Tibial artery (tissue), 4 donors: ENCODE measurements at places on chromosomes 5 and 9.

GRCh38 chr5:14584848-14585247 lies 3.3 kb downstream of the OTULINL start:
- H3K36me3 ChIP-seq = no peaks in the 10 kb centered on the region

DNA sequence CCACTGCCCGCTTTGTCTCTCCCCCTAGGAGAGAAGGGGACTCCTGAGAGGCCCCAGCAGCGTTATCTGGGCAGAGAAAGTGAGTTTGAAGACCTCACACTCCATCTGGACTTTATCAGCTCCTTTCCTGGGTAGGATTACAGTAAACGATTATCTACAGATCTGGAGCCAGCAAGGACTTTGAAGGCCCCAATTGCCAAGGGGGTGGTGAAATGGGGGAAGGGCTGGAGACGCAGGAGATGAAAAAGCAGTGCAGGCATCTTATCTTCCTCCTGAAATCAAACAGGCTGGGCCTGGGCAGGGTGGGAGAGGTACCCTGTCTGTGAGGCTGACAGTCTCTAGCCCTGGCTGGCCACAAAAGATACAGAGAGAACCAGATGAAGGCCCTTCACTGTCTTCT lies 105.8 kb upstream of the MSX2 start:
- H3K27me3 ChIP-seq = no peaks in the 10 kb centered on the region
- no peak overlapping the region for H3K4me3 ChIP-seq
- no peaks in the 10 kb centered on the region for H3K36me3 ChIP-seq
- no peak for DNase-seq
- no peaks in the 10 kb centered on the region for H3K4me1 ChIP-seq

- H3K4me1 ChIP-seq = peaks cover 12% of the 10 kb centered on the region
- no peaks in the 10 kb centered on the region for H3K27me3 ChIP-seq
- no peak for DNase-seq
- H3K36me3 ChIP-seq = no peaks in the 10 kb centered on the region
- H3K27ac ChIP-seq = no peak overlapping the region
Observed at GRCh38 chr5:148807851-148808250, 18.6 kb upstream of the ADRB2 start.

GRCh38 chr5:18397891-18398290 lies 763.6 kb downstream of the TAF11L14 start:
- no peak for DNase-seq
- H3K27ac ChIP-seq = no peak overlapping the region
- H3K4me3 ChIP-seq = no peak overlapping the region

- H3K36me3 ChIP-seq = peaks cover 4% of the 10 kb centered on the region
- no peak for DNase-seq
- H3K4me1 ChIP-seq = no peaks in the 10 kb centered on the region
- no peaks in the 10 kb centered on the region for H3K27me3 ChIP-seq
Observed at GRCh38 chr5:88236866-88237642, 31.6 kb downstream of the TMEM161B start.

GRCh38 chr5:103291606-103292005 lies 33.0 kb downstream of the MACIR start:
- H3K36me3 ChIP-seq = no peaks in the 10 kb centered on the region
- H3K27ac ChIP-seq = no peak overlapping the region
- no peak for DNase-seq
- no peaks in the 10 kb centered on the region for H3K27me3 ChIP-seq

DNA sequence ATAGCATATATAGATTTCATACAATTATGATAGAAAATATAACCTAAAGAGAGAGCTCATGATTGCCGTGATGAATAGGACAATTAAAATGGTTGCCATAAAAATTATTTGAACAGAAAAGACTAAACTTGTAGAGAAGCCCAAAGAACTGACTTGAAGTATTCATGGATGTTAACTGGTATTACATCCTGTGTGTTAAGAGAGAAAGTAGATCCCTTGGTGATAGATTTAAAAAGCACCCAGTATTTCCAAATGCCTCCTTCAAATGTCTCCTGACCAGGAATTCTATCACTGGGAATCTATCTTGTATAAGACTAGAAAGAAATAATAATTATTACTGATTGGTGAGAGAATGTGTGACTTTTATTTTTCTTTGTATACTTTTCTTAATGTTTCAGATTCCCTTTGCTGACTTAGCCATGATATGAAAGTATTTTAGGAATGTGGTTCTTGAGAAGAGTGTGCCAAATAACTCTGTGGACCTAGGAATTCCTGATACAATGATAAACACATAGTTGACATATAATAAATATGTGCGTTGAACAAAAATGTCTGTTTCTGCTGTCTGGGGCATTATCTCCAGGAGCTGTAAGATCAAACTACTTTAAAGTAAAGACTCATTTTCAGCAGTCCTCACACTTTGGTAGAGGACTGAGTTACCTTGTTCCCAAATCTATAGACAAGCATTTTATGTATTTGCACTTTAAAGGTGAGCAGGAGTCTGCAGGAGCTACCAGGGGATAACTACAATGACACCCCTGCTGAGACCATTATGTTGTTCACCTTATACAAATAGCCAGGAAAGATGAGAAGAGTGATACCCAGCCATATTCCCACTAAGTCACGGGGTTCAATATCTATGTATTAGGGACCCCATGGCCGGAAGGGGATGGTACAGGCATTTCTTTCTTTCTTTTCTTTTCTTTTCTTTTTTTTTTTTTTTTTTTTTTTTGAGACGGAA lies 211.1 kb upstream of the TLE4 start:
- no peaks in the 10 kb centered on the region for H3K36me3 ChIP-seq
- H3K27ac ChIP-seq = no peak overlapping the region
- no peaks in the 10 kb centered on the region for H3K4me1 ChIP-seq
- no peak overlapping the region for H3K4me3 ChIP-seq
- no peaks in the 10 kb centered on the region for H3K27me3 ChIP-seq

DNA sequence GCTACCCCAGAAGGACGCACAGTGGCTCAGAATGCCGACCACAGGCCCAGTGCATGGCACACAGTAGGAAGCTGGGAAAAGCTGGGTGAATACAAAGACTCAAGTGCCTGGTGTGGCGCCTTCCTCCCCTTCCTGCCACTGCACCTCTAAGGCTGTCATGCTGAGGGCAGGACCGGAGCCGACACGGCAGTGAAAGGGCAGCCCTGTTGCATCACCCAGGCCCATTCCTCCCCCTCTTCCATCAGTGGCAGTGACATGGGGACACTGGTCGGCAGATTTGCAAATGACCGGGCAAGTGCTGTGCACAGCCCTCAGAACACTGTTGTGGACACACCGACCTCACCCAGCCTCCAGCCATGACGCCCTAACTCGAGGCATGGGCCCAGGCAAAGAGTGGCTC lies 84.0 kb downstream of the STK10 start:
- H3K36me3 ChIP-seq = no peaks in the 10 kb centered on the region
- H3K4me1 ChIP-seq = no peaks in the 10 kb centered on the region
- DNase-seq = no peak
- no peaks in the 10 kb centered on the region for H3K27me3 ChIP-seq
- H3K4me3 ChIP-seq = no peak overlapping the region

DNA sequence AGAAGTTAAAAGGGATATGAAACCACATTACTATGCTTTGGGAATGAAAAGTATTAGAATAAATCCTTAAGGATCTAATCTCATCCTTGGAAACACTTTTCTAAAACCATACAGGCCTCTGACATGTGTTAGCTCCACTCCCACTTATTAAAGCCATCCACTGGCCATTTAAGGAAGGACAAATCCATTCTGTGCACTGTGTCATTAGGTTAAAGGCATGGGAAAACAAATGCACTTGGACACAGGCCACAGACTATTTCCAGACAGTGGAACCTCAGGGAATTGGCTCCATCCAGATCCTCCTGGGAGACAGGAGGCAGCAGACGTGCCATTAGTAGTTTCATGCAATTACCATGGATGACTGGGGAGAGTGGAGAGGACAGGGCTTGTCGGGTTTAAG lies 454.9 kb downstream of the ENC1 start:
- H3K27me3 ChIP-seq = no peaks in the 10 kb centered on the region
- DNase-seq = no peak
- no peaks in the 10 kb centered on the region for H3K36me3 ChIP-seq
- no peak overlapping the region for H3K27ac ChIP-seq

GRCh38 chr5:127186657-127187056 lies 103.9 kb upstream of the MEGF10 start:
- H3K36me3 ChIP-seq = no peaks in the 10 kb centered on the region
- no peak overlapping the region for H3K27ac ChIP-seq
- no peaks in the 10 kb centered on the region for H3K4me1 ChIP-seq
- no peaks in the 10 kb centered on the region for H3K27me3 ChIP-seq

DNA sequence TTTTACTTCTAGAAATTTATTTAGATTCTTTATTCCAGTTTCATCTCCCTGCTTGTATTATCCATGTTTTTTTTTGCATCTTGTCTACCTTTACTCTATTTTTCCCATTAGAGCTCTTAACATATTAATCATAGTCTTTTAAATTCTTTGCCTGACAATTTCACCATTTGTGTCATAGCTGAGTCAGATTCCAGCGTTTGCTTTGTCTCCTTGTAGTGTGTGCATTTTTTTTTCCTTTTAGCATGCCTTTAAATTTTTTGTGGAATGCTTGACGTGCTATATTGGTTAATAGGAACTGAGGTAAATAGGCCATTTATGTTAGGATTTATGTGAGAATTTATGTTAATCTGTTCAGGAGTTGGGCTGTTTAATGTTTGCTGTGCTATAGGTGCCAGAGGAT lies 41.8 kb upstream of the NFIL3 start:
- no peak for DNase-seq
- no peaks in the 10 kb centered on the region for H3K4me1 ChIP-seq
- no peaks in the 10 kb centered on the region for H3K36me3 ChIP-seq
- H3K27me3 ChIP-seq = no peaks in the 10 kb centered on the region
- no peak overlapping the region for H3K27ac ChIP-seq
- H3K4me3 ChIP-seq = no peak overlapping the region

- peaks cover 14% of the 10 kb centered on the region for H3K4me1 ChIP-seq
- peak overlapping the region; percentile 79 for H3K4me3 ChIP-seq
- peak overlapping the region; percentile 79 for H3K27ac ChIP-seq
- no peaks in the 10 kb centered on the region for H3K27me3 ChIP-seq
Observed at GRCh38 chr5:179906795-179907555, 722 bp downstream of the TBC1D9B start.

DNA sequence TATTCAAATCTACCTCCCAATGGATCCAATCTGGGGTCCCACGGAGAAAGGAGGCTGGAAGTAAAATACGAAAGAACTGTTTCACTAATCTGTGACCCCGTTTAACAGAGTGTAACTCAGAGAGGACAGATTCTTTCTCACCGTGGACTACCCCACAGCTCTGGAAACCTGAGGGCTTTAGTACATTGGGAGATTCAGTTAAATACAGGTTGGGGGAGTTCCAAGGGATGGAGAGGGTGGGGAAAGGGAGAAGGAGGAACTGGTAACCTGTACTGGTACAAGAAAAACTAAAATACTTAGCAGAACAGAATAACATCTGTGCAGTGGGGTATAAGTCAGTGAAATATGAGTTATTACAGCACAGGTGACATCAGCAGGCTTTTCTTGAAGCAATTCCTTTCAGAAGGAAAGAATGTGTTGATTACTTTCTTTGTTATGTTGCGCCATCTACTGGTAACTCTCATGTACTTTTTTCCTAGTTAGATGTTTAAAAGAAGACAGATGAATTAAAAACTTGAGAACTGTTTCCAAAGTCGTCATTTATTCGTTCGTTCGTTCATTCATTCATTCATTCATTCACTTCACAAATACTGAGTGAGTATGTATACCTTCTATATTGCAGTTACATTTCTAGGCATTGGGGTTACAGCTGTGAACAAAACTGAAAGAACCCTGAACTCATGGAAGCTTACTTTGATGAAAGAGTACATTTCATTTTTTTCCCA lies 30.0 kb upstream of the STOM start:
- H3K27ac ChIP-seq = no peak overlapping the region
- H3K4me1 ChIP-seq = no peaks in the 10 kb centered on the region
- no peaks in the 10 kb centered on the region for H3K27me3 ChIP-seq
- no peaks in the 10 kb centered on the region for H3K36me3 ChIP-seq
- DNase-seq = no peak

DNA sequence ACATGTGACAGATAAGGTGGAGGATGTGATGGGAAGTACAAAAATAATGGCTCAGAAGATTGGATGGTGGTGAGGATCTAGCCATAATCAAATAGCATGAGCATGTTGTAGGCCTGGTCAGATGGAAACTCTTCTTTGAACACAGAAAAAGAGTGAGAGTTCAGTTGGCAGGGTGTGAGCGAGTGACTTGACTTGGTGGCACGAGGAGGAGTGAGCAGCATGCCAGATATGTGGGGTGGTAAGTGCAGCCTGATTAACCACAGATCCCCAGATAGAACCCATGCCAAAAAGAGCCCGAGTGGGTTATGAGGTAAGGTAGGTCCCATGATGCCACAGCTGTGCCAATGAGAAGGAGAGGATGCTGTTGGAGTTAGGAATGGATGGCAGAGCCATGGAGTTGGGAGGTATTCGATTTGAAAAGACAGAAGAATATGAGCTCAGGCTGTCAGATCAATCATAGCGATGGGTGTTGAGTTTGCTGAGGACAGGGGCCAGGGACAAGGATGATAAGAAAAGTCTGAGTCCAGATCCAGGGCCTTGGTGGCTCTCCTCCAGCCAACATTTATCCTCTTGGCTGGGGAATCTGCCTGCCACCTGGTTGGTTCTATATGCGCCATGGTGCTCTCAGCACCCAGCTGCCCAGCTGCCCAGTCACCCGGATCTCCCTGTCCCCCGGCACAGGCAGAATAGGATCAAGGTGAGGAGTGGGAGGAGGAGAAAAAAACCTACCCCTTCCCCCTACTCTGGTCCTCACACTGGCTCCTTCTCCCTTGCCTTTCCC lies 16.5 kb downstream of the GARNL3 start:
- no peak for DNase-seq
- H3K4me3 ChIP-seq = no peak overlapping the region
- peaks cover 18% of the 10 kb centered on the region for H3K4me1 ChIP-seq
- no peak overlapping the region for H3K27ac ChIP-seq

DNA sequence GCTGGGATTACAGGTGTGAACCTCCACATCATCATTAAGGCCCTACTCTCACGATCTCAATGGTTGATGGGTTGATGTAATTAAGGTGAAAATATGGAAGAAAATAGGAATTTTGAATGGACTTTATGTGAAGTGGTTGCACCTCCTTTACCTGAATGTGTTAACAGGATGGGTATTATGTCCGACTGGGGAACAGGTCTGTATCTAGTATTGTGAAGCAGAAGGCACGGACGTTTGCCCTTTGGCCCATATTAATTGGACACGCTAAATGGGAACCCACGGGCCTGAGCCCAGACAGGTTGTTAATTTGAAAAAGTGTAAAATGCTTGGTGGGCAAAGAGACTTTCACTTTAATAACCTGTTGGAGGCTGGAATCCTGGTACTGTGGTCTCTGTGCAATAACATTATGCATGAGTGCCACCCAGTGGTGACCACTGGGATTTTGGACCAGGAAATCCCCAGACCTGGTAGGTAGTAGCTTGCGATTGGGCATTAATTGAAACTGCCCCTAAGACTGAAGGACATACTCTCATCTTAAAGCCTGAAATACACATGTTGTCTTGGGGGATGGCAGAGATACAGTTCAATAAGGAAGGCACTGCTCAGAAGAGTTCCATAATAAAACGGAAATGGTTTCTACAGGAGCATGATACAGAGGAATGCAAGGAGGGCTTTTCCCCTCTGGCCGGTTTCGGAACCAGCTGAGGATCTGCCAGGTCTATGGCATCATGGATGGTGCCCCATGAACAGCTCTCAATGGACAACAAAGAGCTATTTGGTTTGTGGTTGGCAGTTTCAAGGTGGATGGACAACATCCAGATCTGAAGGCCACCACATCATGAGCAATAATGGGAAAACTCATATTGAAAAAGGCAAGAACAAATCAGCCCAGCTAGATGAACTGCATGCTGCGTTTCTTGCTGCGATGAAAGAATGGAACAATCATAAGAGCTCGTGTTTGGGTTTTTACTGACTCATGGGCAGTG lies 26.2 kb upstream of the BICD2 start:
- H3K27me3 ChIP-seq = peaks cover 12% of the 10 kb centered on the region
- DNase-seq = peak; percentile 83
- no peaks in the 10 kb centered on the region for H3K36me3 ChIP-seq
- H3K4me1 ChIP-seq = no peaks in the 10 kb centered on the region
- no peak overlapping the region for H3K4me3 ChIP-seq
- no peak overlapping the region for H3K27ac ChIP-seq
